Stimulated activated CD4-positive, alpha-beta T cell treated with anti-CD3 and anti-CD28 coated beads, TNF-alpha, amount 100 ng/mL, for 1 hour (primary cell): ENCODE measurements at places on chromosomes 2 and 18.

DNA sequence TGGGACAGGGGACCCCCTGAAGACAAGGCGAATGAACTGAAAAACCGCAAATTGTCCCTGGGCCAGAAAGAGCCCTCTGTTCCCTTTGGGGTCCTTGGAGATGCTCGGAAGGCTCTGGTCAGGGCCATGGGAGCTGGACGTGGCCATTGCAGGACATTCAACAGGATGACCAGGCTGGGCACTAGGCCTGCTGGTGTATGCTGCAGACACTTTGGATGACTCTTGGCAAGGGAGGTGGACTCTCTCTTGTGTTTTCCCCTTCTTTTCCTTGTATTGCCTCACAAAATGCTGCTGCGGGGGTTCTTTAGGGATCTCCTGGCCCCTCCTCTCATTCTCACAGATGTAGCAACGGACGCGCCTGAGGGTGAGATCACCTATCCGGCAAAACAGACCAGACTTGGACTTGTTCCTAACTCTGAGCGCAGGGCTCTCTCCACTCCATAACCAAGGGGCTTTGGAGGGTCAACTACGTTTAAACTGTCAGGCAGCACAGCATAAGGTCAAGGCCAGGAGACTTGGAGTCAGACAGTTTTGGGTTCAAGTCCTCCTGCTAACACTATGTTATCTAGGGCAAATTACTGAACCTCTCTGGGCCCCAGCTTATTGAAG lies 41.8 kb upstream of the SH3RF3 start:
- no peak for DNase-seq

DNA sequence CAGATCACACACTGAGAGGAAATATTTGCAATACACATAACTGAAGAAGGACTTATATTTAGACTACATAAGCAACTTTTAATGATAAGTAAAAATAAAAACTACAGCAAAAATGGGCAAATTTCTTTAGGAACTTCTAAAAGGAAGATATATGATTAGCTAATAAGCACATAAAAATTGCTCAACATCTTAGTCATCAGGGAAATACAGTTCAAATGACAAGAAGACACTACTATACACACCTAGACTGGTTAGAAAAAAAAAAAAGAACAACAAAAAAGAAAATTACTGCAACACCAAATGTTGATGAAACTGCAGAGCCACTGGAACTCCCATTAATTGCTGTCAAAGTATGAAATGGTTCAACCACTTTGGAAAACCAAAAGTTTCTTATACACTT lies 1247.5 kb upstream of the ACVR2A start:
- DNase-seq, result no peak

GRCh38 chr18:65091744-65092329 lies 659.0 kb upstream of the CDH7 start:
- DNase-seq, result no peak

- no peak for DNase-seq
These were observed 180.4 kb downstream of the TWIST2 start for GRCh38 chr2:239028253-239028619.

DNA sequence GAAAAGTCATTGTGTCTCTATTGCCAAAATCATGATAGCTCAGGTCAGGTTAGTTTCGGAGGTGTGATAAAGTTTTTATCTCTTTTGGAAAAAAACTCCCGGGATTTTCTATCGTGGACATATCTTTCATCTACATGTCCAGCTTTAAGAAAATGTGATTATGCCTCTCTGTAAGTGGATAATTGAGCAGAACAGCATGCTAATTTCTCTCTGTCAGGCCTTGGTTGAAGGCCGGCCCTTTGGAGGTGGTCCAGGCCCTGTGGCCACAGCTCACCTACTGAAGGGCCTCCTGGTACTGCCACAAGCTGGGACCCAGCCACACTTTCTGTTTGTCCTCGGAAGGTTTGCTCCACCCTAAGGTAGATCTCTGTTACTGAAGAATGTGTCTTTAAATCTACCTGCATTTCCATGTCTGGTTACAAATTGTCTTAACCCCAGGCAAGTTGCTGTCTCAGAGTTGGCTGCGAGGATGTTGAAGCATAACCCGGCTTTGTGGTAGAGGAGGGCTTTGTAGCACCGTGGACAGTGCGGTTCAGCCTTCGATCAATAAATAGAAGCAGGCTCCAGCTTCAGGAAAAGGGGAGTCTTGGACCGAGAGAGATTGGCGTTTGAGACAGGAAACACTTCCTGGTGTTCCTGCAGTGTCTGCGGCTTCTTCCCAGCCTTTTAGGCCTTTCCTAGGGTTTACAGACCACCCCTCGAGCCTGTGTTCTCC lies 25.5 kb downstream of the TCF7L1 start:
- DNase-seq, result no peak

DNA sequence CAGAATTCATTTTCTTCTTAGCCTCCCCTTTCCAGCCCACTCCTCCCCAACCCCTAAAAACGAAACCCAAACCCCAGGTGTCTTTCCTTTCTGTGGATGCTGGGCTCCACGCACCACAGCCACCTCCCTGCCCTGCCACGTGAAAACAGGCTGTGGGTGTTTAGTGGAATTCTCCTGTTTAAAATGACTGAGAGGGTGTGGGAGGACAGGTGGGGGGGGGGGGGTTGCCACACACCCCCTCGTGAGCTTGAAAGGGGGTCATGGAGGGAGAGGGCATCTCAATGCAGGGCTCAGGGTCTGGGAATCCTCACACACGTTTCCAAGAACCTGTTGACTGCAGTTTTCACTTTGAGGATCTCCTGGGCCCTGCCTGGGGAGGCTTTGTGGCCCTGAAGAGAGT lies 110.3 kb downstream of the FAM210A start:
- no peak for DNase-seq

DNA sequence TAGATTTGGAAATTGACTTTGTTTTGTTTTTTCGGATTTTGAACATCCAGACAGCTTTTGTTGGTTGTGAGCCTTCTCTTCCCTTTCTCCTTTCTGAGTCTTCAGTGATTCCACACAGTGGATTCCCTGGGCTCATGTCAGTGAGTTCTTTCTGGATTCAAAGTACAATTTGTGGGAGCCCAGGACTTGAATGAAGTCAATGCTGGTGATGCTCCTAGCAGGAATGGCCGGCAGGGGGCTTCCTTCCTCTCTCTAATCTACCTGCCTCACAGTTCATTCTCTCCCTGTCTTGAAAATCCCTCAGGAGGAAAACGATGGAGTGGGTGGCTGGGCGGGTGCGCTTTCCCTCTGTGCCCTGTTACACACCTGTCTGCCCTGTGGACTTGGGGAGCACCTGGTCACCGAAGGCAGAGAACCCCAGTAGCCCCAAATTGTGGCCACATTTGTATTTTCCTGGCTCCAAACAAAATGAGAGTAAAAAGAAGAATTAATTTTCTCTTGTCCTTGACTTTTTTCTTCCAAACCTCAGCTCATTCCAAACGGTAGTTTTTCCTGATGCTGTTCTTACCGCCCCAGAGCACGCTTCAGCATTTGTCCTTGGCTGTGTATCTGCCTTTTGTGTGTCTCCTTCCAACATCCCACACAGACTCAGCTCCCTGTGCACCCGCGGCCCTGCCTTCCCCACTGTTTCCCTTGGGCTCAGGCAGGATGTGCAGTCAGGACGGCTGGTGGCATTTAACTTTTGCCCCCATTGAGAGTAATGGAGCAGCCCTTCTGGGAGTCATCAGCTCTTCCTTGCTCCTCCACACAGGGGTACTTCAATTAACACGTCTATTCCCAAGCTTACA lies 86.6 kb downstream of the MARCO start:
- no peak for DNase-seq

DNA sequence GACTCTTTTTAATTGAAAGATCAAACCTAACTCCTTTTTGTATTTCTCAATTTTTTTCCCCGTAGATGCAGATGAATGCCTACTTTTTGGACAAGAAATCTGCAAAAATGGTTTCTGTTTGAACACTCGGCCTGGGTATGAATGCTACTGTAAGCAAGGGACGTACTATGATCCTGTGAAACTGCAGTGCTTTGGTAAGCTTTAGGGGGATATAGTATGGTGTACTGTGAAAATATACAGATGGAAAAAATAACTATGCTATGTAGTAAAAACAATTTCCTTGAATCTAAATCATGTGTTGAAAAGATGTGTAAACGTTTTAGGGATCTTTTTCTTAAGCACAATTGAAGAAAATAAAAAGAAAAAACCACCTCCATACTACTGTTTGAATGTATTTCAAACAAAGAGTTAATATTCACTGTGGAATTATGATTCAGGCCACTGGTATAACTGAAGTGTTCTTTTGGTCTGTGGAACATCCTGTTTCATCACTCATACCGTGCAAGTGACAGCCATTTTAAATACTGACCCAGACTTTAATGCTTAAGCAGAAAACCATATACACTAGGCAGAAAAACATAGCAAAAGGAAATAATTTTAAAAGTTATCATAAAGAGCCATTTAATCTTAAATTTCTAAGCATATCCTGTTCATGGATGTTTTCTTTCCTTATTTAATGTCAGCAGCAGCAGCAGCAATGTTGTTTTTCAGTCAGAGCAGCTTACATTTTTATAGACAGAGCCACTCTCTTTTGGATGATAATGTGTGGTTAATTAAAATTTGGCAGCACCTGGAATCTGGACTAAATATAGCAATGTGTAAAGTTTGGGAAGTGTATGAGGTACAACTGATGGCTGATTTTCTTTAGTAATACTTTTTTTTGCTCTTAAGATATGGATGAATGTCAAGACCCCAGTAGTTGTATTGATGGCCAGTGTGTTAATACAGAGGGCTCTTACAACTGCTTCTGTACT lies 112.8 kb upstream of the RASGRP3 start:
- DNase-seq, result no peak

- DNase-seq, result no peak
These were observed 7.8 kb downstream of the SLC66A2 start for GRCh38 chr18:79943608-79944125.

DNA sequence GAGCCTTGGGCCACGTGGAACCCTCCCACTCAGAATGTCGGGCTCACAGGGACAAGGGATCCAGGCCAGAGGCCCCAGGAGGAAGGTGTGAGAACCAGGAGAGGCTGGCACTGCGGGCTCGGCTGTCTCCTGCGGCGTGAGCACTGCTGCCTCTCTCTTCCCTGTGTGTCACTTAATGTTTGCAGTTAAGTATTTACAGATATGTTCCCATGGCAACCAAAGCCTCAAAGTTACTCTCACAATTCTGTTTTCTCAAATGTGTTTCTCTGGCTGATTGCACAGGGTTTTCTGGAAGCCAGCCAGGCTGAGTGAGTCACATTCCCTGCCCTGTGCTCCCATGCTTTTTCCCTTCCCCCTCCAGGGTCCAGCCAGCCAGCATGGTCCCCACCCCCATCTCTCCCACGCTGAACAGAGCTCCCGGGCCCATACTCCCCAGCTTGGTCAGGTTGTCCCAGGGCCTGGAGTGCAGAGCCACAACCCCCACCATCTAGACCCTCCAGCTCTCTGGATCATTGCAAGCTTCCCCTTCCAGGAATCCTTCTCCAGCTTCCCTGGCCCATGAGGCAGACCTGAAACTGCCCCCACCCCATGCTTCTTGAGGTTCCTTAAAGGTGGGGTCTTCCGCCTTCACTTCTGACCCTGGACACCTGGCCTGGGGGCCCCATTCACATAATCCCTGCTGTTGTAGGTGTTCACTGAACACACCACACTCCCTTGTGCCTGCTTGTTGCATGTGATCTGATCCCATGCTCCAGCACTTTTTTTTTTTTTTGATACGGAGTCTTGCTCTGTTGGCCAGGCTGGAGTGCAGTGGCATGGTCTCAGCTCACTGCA lies 265.9 kb downstream of the CELF4 start:
- DNase-seq, result no peak

- no peak for DNase-seq
These were observed 63.9 kb downstream of the ARHGAP28 start for GRCh38 chr18:6793455-6793854.

DNA sequence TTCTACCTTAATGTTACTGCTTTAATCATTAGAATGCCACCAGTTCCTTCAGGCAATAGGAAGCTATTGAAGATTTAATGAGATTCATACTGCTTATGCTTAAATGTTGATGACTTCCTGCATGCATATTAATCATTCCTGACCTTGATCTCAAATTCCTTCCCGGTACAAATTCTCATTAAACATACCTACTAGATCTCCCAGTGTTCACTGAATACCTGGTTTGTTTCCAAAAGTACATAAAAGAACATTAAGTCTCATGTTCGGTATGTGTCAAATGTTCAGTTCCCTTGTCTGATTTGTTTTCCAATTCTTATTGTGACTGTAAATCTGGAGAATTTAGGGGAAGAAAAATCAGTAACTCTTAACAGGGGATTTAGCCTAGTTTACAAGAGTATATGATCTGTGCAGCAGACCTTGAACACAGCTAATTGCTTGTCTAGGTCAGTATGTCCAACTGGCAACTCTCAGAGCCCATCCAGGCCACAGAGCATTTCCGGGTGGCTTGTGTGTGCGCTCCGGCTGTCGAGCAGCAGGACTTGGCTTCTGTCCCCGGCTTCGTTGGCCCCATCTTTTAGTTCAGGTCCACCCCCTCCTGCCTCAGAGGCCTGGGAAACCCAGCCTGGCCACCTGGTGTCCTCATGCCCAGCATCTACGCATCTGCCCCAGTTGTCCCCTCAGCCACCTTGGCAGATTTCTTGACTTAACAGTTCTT lies 13.1 kb downstream of the METAP1D start:
- no peak for DNase-seq

DNA sequence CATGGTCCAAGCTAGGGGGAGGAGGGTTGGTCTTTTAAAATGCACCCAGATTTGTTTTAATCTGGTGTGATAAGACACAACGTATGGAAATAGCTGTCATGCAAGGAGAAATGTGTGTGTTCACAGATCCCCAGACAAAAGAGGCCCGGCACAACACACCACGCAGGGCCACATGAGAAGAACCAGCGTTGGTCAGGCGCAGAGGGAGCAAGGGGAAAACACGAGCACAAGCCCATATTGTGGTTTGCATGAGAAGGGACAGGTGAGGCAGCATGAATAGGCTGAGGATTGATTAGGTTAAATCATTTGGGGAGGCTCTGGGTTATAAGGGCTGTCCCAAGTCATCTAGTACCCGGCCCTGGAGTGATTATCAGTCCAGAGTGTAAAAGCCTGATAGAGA lies 272.5 kb upstream of the NCKAP5 start:
- no peak for DNase-seq

DNA sequence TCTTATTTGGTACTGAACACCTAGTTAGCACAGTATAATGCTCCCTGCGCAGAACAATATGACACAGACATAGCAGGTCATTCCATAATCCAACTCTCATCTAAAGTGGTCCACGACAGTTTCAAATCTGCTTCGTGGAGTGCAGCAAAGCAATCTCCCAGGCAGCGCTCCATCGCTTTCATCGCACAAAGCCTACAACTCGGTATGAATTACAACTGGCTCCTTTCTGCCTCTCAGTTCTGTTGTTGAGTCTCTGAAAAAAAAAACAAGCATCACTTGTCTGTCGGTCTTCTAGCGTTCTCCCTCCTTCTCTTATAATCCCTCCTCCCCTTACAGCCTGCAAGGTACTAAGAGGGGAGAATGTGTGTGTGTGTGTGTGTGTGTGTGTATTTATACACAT lies 123.5 kb downstream of the FIGN start:
- no peak for DNase-seq
